Stimulated activated CD4-positive, alpha-beta T cell treated with anti-CD3 and anti-CD28 coated beads, Interleukin-1b, Interleukin-23, amount 100 ng/mL, for 1 hour (primary cell): ENCODE measurements at places on chromosomes 1 and 21.

DNA sequence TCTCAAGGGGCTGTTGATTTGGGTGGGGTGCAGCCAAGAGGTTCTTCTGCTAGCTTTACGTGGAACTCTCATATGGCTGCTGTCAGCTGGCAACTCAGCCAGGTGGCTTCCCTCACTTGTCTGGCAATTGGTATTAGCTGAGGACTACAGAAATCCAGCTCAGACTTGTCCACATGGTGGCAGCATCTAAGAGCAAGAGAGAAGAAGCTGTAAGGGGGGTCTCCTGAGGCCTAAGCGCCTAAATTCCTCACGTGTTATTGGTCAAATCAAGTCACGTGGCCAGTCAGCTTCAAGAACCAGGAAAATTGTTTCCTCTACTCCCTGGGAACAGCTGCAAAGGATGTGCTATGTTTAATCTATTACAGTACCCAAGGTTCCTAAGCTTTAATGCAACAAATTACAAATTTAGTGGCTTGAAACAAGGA lies 4.2 kb upstream of the DYRK3 start:
- no peak for DNase-seq

- no peak for DNase-seq
These were observed 4.0 kb downstream of the WDR26 start for GRCh38 chr1:224430511-224431113.

DNA sequence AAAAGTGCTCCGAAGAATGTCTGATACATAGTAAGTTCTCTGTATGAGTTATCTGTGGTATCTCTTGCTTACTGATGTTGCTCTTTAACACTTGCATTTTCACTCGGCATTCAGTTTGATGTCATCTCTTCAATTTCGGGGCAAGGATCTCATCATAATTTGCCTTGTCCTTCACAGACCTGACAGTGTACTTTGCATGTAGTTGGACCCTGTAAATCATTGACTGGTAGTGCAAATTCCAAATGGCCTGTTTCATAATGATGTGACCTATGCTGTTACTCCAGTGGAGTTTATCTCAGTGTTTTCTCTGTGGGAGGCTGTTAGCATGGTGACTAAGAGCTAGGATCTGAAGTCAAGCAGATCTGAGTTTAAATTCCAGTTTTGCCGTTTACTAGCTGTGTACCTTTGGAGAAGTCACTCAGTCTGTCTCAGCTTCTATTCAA lies 34.2 kb upstream of the ABCD3 start:
- no peak for DNase-seq

- no peak for DNase-seq
These were observed 18.9 kb upstream of the TUT4 start for GRCh38 chr1:52571783-52572182.
